Activated T-cell treated with anti-CD3 and anti-CD28 coated beads, Interleukin-2, amount 50 U/mL, for 4 hours (primary cell): ENCODE measurements at places on chromosomes 5 and 9. TPM values are rescaled to one million over a fixed set of nuclear protein-coding genes. Genes with fewer than 3 reads are reported as not detected.

DNA sequence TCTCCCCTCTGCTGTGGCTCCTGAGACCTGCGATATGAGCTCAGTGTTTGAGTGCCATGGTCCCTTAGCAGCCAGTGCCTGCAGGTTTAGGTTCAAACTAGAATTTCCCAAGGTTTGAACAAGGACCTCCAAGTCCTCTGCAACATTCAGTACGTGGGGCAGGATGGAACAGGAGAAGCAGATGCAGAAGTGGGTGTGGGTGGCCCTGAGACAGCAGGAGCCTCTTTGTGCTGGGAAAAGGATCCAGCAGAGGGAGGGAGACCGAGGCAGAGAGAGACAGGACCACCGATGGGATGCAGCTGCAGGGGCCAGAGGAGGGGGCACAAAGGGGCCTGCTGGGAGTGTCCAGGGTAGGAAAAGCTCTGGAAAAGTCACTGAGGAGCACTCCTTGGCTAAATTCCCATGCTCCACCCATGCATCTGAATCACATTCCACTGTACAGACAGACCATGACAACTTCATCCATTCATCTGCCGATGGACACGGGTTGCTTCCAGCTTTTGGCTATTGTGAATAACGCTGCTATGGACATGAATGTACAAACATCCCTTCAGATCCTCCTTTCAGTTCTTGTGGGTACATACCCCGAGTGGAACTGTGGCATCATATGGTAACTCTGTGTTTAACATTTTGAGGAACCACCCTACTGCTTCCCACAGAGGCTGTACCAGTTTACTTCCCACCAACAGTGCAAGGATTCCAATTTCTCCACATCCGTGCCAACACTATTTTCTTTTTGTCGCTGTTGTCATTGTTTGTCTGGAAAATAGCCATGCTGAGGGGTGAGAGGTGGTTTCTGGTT is 26.7 kb upstream of the SUSD3 start:
- DNase-seq = no peak

- DNase-seq = no peak
These were observed 16.7 kb downstream of the GALNT10 start for GRCh38 chr5:154207204-154207603.

GRCh38 chr5:2563046-2563445 is 188.4 kb downstream of the IRX2 start:
- DNase-seq = no peak

DNA sequence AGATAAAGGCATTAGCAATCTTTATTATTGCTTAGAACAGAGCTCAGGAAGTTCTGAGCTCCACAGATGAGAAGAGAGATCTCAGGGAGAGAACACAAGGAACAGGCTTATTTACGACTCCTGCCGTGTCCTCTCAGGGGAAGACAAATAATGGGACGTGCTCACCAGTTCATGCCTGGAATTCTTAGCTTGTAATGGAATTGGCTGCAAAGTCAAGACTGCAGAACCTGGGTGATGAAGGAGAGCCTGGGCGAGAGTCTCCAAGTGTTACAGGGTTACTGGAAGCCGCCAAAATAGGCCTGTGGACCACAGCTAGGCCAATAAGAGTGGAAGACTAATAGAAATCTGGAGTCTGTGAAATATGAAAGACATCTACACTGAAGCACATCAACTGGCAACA is 174.5 kb upstream of the ADAMTSL1 start:
- no peak for DNase-seq

TNC gene
- 0.51 TPM for total RNA-seq

DNA sequence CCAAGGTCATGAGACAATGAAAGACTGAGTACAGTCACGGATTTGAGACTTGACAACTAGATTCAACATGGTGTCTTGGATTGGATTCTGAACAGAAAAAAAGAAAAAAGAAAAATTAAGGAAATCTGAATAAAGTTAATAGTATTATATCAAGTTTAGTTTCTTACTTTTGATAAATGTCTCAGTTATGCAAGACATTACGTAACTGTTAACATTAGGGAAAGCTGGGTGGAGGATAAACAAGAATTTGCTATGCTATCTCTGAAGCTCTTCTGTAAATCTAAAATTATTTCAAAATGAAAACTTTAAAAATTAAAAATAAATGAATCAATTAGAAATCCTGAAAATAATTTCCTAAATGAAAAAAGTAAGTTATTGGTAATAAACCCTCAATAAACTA is 14.4 kb upstream of the DCAF12 start:
- no peak for DNase-seq

PTPRD gene
- 0.26 TPM for total RNA-seq

- DNase-seq = no peak
These were observed 311.9 kb upstream of the TLE4 start for GRCh38 chr9:79259858-79260257.

- no peak for DNase-seq
These were observed 180.8 kb downstream of the TMEM232 start for GRCh38 chr5:110545716-110546115.

DNA sequence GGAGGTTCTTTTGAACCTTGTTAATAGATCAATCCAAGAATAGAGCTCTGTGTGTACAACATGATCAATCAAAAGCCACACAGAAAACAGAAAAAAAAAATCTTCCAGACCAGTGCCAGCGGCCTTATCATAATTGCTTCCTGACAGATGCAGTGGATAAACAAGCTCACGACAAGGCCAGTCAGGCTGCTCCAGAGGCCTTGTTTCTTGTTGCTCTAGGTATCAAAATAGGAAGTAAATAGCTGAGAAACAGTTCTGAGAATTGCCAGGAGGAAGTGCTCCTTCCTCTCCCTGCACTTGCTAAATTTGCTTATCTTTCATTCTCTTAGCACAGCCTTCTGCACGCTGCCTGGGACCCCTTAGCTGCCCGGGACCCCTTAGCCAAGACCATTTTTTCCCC is 199.0 kb upstream of the TARS1 start:
- no peak for DNase-seq

- DNase-seq = no peak
These were observed 130.1 kb upstream of the SLC44A1 start for GRCh38 chr9:105114318-105114717.

MRPL36 gene
- 72.8 TPM for total RNA-seq

DNA sequence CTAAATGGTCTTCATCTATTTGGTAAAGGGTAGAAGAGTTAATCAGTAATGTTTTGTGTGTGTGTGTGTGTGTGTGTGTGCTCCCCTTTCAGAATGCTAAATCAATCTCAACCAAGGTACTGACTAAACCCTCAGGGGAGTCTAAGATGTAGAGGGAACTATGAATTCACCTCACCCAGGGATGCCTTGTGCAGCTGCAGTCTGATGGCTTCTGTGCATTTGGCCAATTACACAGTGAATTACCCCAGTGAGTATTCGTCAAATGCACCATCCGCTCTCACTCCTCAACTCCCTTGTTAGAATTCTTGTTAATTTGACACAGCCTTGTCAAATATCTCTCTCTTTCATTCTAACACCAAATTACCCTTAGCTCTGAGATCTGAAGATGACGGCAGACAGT is 234.6 kb downstream of the GABRB2 start:
- DNase-seq = no peak

DNA sequence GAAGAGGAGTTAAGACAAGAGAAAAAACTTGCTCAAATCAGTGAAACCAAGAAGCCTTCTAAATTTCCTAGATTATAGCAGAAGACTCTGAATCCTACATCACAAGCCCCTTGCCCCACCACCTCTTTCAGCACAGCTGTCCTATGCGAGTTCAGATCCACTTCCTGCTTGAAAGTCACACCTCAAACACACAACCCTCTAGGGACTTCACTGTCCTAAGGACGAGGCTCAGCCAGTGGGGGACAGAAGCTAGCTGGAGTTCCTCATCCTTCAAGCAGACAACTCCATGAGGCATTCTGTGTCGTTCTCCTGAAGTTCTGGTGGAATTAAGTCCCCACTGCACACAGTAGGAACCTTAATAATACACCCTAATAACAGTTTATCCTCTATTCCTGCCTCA is 44.3 kb downstream of the NRG2 start:
- DNase-seq = no peak
